ENCODE measurements at places on chromosomes 16 and 17.

GRCh38 chr17:12789075-12789480 lies 220 bp upstream of the ARHGAP44 start:
- no peak for DNase-seq

- no peak for DNase-seq
Measured at GRCh38 chr16:76335180-76335974, 58.2 kb downstream of the CNTNAP4 start.

DNA sequence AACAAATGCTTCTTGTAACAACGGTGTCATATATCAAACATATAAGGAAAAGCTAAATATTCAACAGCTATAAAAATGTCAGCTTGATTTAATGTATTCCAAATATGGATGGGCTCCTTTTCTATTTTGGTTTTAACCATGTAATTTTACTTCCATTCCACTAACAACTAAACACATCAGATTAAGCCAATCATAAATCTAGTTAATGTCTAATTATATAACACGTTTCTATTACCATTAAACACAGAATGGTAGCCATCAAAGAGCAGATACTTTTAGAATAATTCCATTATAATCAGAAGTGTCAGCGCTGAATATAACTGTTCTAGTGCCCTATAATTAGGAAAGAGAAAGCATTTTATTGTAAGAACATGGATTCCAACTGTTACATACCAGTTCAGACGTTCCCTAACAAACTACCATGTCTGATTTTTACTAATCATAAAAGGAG lies 10.0 kb downstream of the CMC2 start:
- DNase-seq = no peak

GRCh38 chr16:85612191-85612800 lies 826 bp upstream of the GSE1 start:
- DNase-seq = peak; percentile 18

- DNase-seq = no peak
Measured at GRCh38 chr17:1039511-1040215, 42.7 kb downstream of the TIMM22 start.

DNA sequence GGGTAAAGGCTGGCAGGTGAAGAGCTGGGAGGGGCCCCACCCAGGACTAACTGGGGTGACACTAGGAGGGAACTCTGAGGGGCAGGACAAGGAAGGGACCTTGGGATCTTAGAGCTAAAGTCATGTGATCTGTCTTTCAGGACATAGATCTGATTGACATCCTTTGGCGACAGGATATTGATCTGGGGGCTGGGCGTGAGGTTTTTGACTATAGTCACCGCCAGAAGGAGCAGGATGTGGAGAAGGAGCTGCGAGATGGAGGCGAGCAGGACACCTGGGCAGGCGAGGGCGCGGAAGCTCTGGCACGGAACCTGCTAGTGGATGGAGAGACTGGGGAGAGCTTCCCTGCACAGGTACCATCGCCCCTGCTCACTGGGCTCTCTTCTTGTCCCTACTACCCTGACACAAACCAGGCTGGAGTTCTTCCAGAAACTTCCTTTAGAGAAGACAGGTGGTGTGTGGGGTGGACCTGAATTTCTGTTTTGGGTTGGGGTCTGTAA lies 8.1 kb downstream of the NFE2L1 start:
- DNase-seq = no peak
